IPS-NIHi11 (cell line): ENCODE measurements at places on chromosomes 3 and 15.

GRCh38 chr3:171901615-171902312, 58.6 kb downstream of the TMEM212 start:
- DNase-seq, result no peak

GRCh38 chr15:75647370-75648155, at the start of gene SNX33:
Gene SNX33, plus strand, starts transcription at chr15:75647912. Its CDS starts 1,191 bp downstream, at chr15:75649103.
- peak; percentile 93 for DNase-seq

DNA sequence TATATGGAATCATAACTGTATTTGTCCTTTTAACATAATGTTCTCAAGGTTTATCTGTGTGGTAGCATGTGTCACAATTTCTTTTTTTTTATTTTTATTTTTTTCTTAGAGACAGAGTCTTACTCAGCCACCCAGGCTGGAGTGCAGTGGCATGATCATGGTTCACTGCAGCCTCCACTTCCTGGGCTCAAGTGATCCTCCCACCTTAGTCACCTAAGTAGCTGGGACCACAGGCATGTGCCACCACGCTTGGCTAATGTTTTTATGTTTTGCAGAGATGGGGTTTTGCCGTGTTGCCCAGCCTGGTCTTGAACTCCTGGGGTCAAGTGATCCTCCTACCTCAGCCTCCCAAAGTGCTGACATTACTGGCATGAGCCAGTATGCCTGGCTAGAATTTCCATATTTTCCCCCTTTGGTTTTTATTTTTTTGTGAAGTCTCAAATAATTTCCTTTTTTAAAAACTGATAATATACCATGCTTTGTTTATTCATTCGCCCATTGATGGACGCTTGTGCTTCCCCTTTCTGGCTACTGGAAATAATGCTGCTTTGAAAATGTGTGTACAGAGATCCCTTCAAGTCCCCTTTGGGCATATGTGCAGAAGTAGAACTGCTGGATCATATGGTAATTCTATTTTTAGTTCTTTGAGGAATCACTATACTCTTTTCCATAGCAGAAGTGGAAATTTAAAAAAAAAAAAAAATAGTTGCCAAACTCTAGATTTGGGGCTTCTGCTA, 28.4 kb downstream of the TMEM40 start:
- DNase-seq, result no peak

DNA sequence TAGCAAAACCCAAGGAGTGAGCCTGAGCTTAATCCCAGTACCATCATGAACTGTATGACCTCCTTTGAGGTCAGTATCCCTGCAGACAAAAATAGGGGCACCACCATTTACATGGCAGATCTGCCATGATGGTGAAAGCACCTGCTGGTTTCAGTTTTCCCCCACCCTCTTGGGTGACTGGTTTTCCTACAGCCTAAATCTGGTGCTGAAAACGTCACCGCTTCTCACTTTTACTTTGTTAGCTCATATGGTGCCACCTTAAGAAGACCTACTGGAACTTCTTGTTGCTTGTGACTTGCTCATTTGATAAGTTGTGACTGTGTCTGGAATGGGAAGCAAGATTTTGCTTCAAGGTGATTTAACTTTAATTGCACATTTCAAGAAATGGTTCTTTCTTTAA, 5.1 kb downstream of the PPP1R2 start:
- DNase-seq, result no peak
